ENCODE measurements at places on chromosomes 7 and 10.

DNA sequence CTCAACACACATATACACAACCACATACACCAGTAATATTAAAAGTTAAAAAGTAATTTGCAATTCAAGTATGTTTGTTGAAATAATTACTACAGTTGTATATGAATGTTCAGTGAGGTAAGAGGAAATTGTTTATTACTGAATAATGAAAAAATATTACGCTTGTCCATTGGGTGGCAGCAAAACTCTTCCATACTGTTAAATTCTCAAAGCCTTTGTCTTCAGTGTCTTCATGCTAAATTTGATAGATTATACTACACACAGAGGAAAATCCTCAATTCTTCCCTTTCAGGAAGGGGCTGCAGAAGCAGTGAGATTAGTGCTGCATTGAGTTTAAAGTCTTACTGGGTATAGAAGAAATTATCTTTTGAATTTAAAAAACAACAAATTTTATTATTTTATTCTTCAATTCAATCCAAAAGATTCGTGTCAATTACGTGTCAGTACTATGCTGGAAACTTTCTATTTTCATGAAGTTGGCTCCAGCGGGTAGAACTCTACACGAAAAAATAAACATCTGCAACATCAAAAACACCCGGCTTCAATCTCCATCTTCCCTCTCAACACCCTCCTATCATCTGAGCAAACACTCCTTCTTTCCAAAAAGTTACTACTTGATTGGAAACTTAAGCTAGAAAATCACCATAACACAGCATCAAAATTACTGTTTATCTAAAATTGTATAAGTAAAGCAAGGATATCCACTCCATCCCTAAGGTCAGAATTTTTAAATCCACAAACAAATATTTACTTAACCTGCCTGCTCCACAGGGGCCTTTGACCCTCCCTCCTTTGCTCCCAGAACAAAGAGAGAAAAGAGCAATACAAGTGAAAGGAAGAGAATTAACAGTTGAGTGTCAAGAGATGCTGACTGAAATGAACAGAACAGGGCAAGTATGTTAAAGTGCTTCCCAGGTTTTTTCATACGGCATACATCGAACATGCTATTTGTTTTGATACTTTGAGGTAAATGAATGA lies 37.0 kb upstream of the TES start:
- DNase-seq: no peak

DNA sequence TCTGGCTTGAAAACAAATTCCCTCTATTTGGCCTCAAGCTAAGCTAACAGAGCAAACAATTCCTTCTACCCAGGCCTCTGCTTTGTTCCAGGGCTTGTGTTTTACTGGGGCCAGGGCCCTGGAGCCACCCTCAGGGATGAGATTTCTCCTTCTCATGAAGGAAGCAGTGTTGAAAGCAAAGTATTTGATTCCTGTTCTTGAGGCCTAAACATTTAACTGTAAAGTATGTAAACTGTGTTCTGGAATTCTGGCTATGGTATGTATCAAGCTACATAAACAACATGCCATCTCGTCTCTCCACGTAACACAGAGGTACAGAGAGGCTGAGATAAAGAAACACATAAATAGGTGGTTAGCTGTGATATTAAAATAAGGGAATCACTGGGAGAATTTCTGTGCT lies 81.8 kb downstream of the HERPUD2 start:
- no peak for DNase-seq

- DNase-seq: no peak
Observed at GRCh38 chr7:128041203-128041602, 10.0 kb upstream of the LRRC4 start.

GRCh38 chr10:36345175-36345533 lies 703.1 kb upstream of the FZD8 start:
- no peak for DNase-seq

DNA sequence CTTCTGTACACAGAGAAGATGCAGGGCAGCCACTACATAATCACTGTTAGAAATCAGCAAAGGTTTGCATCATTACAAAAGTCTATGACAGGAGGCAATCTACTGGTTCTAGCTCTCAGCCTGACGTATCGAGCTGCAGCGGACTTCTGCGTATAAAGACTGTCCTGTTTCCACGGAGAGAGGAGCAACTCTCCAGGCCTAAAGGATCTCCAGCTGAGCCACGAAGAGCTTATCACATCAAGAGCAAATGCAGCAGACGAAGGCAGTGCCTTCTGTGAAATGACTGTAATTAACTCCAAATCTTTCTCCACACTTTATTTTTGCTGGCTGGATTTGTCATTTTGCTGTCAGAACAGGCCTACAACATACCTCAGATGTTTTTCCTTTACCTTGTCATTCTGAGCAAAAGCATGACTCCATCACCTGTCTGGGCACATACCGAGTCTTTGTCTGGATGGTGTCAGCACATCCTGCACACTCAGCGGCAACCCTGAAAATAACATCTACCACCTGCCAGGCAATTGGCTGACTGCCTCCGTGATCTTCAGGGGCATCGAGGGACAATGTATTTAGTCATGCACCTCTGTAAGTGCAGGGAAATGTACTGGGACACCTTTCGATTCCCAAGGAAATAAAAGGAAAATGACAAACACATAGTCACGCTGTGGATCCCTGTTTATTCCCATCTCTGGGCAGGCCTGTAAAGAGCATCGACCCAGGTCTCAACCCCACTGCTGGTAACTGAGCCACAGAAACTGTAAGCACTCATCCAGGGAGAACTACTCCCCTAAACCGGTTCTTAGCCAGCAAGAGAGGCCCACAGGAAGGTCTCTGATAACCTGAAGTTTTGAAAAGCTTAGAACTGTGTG lies 26.3 kb upstream of the SH3PXD2A start:
- DNase-seq: no peak

GRCh38 chr7:130092598-130092997 lies 22.3 kb downstream of the KLHDC10 start:
- no peak for DNase-seq

DNA sequence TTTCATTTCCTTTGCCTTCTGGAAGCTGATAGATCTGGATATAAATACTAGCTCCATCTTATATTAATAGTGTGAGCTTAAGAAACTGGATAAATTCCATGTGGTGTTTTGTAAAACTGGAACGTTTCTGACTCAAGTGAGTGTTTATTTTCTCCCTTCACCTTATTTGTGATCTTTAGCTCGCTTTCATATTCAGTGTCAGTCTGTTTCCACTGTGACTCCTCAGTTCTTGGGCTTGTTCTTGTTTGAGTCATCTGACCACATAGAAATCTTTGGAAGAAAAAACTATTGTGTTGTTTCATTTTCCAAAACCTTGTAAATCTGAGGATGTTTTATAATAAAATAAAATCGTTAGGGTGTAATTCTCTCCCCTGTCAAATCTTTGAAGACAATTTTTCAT lies 186.4 kb downstream of the POLR1F start:
- DNase-seq: no peak

- no peak for DNase-seq
Observed at GRCh38 chr10:124681626-124682552, 62.3 kb downstream of the FAM53B start.

DNA sequence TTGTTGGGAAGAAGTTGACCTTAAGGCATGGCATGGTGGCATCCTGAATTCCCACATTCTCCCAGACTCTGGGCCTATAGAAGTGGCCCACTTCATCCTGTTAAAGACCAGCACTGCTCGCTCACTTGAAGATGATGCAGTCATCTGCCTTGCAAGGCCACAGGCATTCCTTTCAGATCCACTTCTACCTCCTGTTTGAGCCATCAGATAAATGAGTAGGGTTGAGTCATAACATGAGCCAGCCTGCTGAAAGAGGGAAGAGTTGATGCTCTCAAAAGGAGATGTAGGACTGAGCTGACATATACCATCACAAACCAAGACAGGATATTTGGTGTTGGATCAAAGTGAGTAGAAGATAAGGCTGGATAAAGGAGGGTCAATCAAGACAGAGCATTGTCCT lies 1.5 kb upstream of the EBLN1 start:
- DNase-seq: no peak

GRCh38 chr10:129622736-129623135 lies 155.7 kb downstream of the MGMT start:
- no peak for DNase-seq

DNA sequence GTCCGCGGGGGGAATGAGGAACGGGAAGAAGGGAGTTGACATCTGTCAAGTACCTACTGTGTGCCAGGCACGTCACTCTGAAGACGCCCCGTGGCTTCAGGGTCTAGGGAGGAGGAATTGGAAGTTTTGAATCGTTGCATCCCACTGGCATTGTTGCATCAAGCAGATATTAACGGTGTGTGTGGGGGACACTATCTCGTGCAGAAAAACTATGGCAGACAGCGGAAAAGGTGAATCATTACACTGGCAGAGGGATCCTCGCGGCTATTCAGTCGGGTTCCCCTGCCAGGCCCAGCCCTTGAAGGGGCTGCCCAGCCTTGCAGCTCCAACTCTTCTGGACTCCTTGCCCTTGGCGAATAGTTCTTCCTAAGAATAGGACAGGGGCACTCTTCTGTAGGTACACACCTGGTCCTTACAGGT lies 1.0 kb upstream of the KIAA1549 start:
- DNase-seq: no peak

DNA sequence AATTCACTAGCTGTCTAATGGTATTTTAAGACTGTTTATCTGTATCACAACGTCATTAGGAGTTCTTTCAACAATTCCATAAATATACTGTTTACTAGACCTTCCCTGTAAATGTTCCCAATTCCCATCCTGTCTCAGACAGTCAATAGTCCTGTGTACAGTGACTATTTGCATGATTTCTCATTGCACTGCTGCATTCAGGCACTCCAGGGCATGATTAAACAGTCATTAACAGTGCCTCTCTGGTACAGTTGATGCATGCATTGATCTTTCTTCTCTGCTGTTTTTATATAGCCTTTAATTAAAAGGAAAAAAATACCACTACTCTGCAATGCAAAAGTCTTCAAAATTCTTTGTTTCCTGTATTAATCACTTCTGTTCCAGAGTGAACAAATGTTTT lies 51.5 kb upstream of the MTURN start:
- DNase-seq: no peak

DNA sequence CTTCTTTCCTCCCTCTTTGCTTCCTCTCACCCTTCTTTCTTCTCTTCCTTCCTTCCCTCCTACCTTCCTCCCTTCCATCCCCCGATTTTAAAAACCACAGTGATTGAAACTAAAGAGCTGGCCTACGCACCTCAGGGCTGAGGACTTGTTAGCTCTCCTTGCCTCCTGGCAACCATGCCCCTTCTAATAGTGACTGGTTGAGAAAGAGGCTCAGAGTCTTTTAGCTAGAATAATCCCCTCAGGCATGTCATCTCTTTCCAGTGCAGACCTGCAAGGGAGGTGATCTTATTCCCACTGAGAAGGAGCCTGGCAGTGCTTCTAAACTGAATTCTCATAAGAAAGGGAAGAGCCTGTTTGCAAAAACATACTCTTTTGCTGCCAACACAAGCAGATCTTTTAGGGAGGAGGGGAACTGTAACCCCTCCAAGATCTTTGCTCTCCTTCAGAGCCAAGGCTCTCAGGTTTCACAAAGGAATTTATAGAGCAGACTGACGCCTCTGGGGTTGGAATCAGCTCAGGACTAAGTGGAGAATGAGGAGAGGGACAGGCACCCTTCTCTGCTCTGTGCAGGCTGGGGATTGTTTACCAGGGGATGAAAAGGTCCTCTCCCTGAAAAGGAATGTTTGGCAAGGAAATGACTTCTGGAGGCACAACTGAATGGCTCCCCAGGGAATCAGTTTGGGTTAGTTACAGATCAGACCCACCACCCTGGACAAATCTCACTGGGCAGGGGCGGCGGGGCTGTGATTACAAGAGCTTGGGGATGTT lies 9.4 kb upstream of the ANKRD1 start:
- no peak for DNase-seq

DNA sequence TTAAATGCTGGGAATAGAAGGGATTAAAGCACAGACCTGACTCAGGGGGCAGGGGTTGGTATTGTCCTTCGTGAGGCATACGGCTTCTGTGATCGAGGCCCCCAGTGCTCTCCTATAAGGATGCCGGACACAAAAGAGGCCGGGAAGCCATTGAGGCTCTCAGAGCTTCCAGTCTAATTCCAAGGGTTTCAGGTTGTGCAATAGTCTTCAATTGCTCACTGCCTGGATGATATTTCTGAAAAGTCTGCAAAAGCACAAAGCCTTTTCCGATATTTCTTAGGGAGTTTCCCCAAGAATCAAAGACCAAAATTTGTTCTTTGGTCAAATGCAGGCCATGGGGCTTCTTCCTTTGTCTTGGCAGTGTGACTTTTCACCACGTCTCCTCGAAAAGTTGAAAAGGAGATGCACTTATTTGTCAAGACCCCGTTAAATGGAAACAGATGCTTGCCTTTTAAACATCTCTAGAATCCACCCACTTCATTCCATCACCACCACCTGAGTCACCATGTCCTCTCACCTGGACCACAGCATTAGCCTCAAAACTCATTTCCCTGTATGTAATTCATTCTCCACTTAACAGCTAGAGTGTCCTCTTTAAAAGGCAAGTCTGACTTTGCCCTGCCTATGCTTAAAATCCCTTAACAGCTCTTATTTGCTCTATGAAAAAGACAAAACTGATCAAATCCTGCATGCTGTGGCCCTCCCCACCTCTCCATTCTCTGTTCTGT lies 134.8 kb upstream of the NAMPT start:
- no peak for DNase-seq

DNA sequence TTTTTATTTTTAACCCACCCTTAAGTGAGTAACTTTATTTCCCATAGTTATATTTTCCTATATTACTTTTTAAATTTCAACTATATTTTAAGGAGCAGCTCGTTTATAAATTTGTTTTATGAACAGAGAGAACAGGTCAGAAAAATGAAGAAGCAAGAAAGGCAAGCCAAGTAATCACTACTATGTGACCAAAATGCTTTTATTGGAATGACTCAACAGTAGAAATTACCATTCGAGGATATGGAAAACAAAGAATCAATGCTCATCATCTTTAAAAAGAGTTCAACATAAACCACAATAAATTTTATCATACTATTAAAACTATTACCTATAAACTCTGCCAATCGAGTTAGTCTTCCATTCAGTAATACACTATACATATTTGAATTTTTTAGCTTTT lies 7.6 kb downstream of the HERC4 start:
- DNase-seq: no peak

GRCh38 chr7:105204520-105204919 lies 184.2 kb downstream of the SRPK2 start:
- no peak for DNase-seq

GRCh38 chr10:21990449-21990848 lies 13.1 kb downstream of the DNAJC1 start:
- DNase-seq: no peak

GRCh38 chr10:87816163-87816897 lies 1.7 kb downstream of the ATAD1 start:
- DNase-seq: no peak

Measured in cortex of kidney (tissue), 1 donor.